ENCODE measurements at places on chromosomes 4 and X.

- DNase-seq = no peak
These were observed 25.1 kb downstream of the NIPAL1 start for GRCh38 chr4:48041535-48042137.

DNA sequence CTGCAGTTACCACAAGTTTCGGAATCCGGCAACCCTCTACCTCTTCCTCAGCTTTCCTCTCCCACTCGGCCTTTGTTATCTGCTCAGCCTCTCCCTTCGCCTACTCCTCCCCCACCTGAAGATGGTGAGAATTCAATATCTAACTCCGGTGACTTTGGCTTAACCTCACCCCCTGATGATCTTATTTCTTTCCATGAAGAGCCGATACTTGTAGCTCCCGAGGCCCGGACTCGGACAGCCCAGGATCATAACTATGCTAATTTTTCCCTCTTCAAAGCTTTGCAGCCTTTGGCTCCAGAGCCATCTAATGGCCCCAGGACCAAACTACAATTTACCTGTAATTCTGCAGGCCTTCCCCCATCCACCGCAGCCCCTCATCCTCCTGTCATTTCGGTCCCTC lies 32.0 kb upstream of the MGST2 start:
- DNase-seq = peak; percentile 25

GRCh38 chr4:123412700-123413512 lies 16.3 kb downstream of the SPRY1 start:
- DNase-seq = no peak

DNA sequence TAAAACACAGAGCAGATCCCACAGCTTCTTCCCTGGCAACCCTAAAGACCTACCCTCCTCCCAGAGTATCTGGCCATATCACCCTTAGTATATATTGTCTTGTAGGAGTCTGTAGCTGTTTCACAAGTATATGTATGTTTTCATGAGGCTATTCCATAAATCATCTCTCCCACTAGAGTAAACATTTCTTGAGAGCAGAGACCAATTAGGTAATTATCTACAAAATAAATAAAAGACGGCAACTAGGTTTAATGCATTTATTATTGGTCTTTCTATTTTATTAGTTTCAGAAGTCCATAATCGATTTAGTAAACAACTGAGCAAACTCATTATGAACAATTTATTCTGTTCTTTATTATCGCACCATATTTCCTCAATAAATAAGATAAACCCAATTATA lies 7.0 kb downstream of the ACOT9 start:
- DNase-seq = no peak

GRCh38 chr4:156638925-156639605 lies 332.5 kb downstream of the PDGFC start:
- DNase-seq = peak; percentile 12

GRCh38 chrX:71541210-71542022 lies 8.5 kb downstream of the OGT start:
- no peak for DNase-seq

GRCh38 chr4:28675582-28675981 lies 1814.9 kb downstream of the STIM2 start:
- DNase-seq = no peak

DNA sequence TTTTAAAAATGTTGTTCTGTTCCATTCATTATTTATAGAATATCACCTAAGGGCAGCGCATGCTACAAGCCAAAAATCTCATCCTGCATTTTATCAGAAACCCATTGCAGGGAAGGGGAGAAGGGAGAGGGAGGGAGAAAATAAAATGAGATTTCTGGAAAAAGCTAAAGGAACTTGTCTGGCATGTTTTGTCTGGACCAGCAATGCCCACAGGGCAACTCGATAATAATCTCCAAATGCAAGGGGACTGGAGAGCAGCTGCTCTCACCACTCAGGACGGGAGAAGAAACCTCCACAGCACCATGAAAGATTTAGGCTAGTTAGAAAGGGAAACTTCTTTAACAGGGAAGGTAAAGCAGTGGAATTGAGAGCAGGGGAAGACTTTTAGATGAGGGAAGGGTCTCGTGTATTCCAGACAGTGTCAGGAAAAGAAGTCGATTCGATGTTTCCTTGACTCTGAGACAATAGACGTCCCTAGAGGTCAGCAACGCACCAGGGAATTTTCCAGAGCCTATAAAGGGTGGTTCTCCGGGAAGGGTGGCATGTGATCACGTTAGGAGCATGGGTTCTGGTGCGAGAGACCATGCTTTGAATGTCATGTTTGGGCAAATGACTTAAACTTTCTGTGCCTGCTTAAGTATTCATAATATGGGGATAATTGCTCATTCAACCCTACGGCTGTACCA lies 132.2 kb upstream of the NDP start:
- no peak for DNase-seq

DNA sequence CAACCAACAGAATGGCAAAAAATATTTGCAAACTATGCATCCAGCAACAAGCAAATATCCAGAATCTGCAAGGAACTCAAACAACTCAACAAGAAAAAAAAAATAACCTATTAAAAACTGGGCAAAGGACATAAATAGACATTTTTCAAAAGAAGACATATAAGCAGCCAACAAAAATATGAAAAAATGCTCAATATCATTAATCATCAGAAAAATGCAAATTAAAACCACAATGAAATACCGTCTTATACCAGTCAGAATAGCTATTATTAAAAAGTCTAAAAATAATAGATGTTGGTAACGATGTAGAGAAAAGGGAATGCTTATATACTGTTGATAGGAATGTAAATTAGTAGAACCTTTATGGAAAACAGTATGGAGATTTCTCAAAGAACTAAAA lies 53.4 kb downstream of the WDR19 start:
- DNase-seq = no peak

GRCh38 chrX:905848-906566 lies 275.4 kb downstream of the SHOX start:
- no peak for DNase-seq

DNA sequence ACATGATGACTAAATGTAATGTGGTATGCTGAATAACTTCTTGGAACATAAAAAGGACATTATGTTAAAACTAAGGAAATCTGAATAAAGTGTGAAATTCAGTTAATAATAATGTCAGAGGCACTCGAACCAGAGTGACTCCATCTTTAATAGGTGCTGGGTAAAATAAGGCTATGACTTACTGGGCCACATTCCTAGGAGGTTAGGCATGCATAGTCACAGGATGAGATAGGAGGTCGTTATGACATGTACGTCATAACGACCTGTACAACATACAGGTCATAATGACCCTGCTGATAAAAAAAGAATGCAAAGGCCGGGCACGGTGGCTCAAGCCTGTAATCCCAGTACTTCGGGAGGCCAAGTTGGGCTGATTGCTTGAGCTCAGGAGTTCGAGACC lies 28.9 kb upstream of the OPHN1 start:
- DNase-seq = no peak

- no peak for DNase-seq
These were observed 2.7 kb downstream of the KLF3 start for GRCh38 chr4:38666766-38667084.

GRCh38 chr4:4659871-4660651 lies 118.2 kb upstream of the STX18 start:
- no peak for DNase-seq

- DNase-seq = no peak
These were observed 8.5 kb upstream of the SETD7 start for GRCh38 chr4:139564502-139564901.

GRCh38 chr4:86927843-86928395 lies 6.9 kb upstream of the AFF1 start:
- DNase-seq = peak; percentile 58

DNA sequence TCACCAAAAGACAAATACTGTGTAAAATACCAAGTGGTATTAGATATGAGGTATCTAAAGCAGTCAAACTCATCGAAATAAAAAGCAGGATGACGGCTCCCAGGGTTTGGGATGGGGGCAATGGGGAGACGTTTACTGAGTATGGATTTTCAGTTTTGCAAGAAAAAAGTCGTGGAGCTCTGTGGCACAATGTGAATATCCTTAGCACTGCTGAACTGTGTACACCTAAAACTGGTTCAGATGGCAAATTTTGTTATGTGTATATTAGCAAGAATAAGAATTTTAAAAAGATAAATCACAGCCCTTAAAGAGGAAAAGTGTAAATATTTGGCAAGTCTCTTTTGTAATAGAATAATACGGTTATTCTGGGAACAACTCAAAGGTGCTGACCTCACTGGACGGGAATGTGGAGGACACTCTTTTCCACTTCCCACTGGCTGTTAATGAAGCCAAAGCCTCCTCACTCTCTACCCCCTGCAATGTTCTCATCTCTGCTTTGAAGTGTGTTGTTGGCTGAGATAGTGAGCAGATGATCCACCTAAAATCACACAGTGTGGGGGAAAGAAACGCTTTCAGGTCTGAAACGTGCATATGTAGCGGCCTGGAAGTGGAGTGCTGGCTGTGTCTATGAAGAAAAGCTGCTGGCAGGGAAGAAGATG lies 49.2 kb downstream of the SEL1L3 start:
- DNase-seq = no peak

DNA sequence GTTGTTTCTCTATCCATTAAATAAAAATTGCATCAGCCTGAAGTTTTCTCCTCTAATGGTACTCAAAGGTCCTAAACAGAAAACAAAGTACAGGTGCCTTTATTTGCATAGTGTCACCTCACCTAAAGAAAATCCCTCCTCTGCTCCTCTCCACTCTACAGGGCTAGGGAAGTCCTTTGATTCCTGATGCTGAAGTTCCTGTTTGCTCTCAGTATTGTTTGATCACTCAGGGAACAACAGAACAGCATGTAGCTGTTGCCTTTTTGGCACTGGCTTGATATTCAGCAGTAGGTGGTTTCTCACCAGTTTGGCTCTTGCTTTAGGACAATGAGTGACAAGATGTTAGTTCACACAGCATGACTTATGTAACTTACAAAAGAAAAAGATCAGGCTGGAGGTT lies 156.2 kb upstream of the SLC7A11 start:
- DNase-seq = no peak

- peak; percentile 4 for DNase-seq
These were observed 162.7 kb upstream of the CPXCR1 start for GRCh38 chrX:88584283-88584682.

GRCh38 chr4:102477657-102478056 lies 23.5 kb upstream of the NFKB1 start:
- no peak for DNase-seq

Data from SHP77 (cell line).